ENCODE measurements at places on chromosomes 1 and 21. TPM values are rescaled to one million over a fixed set of nuclear protein-coding genes. Genes with fewer than 3 reads are reported as not detected.

The RBP7 gene
- 5.4 TPM for polyA plus RNA-seq

The TMCO4 gene
- 6.9 TPM for polyA plus RNA-seq

The OR2T2 gene
- polyA plus RNA-seq = not detected

The NVL gene
- 27.0 TPM for polyA plus RNA-seq

The LIN28A gene
- not detected for polyA plus RNA-seq

The LENEP gene
- polyA plus RNA-seq = not detected

The CAPN8 gene
- polyA plus RNA-seq = 0.39 TPM

The LCE3E gene
- not detected for polyA plus RNA-seq

The RYR2 gene
- 4.4 TPM for polyA plus RNA-seq
